ENCODE measurements at places on chromosomes 16 and 17. TPM values are rescaled to one million over a fixed set of nuclear protein-coding genes. Genes with fewer than 3 reads are reported as not detected.
A peak's percentile ranks its signal among the peaks of the same experiment; 100 is the strongest.

Gene EPX
- total RNA-seq, result not detected

DNA sequence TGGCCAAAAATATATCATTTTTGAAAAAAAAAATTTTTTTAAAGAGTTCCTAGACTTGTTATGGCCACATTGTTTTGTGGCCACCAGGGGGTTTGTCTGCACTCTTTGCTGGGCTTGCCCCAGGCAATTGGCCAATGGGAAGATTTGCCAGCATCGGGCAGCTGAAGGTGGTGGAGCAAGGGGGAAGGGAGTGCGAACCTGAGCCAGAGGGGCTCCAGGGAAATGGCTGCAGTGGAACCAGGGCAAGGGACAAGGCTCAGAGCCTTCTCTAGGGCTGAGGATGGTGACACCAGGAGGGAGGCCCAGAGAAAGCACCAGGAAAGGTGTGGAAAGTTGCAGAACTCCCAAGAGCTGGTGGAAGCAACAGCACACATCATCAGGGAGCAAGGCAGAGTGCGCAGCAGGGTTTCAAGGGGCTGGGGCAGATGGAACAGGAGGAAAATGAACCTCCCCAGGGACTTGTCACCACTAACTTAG lies 15.5 kb upstream of the CMIP start:
- no peak overlapping the region for H3K4me3 ChIP-seq
- H3K36me3 ChIP-seq, result no peaks in the 10 kb centered on the region
- H3K27me3 ChIP-seq, result no peaks in the 10 kb centered on the region

Gene CCDC200
- not detected for total RNA-seq

DNA sequence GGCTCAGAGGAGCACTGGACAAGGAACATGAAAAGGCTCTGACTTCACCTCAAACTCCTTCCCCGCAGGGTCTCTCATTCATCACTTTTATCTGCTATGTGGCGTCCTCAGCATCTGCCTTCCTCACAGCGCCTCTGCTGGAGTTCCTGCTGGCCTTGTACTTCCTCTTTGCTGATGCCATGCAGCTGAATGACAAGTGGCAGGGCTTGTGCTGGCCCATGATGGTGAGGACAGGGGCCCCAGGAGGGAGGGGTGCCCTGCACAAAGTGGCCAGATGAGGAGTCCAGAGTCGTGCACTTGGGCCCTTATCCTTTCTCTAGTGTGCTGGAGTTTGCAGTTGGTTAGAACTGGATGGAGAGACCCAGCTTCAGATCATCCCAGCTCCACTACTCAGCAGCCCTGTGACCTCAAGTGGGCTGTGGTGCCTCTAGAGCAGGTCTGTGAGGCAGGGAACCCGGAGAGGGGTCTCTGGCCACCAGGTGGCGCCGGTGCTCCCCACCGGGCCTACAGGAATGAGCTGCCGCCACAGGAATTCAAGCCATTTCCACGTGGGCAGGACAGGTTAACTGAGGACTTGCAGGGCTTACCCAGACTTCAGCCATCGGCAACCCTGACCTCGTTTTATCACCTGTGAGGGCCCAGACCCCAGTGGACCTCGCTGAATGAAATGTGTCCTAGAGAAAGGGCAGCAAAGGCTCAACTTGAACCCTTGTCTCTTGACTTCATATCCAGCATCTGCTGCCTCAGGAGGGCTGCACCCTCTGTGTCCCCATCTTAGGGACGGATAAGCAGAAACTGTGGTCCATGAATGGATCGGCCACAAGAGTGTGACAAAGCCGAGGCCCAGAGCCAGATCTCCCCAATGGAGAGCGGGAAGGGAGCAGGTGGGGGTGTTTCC lies 4.0 kb downstream of the CMTM3 start:
- peaks cover 28% of the 10 kb centered on the region for H3K36me3 ChIP-seq
- no peaks in the 10 kb centered on the region for H3K27me3 ChIP-seq
- no peak overlapping the region for H3K4me3 ChIP-seq
- DNase-seq, result peak; percentile 75
- no peak overlapping the region for H3K27ac ChIP-seq

DNA sequence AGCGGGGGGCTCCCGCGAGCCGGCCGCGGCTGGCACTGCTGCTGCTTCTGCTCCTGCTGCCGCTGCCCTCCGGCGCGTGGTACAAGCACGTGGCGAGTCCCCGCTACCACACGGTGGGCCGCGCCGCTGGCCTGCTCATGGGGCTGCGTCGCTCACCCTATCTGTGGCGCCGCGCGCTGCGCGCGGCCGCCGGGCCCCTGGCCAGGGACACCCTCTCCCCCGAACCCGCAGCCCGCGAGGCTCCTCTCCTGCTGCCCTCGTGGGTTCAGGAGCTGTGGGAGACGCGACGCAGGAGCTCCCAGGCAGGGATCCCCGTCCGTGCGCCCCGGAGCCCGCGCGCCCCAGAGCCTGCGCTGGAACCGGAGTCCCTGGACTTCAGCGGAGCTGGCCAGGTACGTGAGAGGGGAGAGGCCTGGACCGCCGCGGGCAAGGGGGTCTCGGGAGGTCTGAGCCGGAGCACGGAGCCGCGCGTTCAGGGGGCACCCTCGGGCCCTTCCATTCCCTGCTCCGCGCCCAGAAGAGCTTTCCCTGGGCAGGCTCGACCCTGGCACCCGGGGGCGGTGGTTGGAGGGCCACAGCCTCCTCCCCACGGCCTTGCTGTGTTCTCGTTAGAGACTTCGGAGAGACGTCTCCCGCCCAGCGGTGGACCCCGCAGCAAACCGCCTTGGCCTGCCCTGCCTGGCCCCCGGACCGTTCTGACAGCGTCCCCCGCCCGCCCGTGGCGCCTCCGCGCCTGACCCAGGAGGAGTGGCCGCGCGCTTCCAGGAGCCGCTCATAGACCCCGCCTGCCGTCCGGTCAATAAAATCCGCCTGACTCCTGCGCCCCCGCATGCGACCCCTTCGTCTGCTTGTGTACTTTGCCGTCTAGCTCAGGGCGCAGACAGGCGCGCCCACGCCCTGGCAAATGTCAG lies 591 bp downstream of the NPW start:
- H3K27ac ChIP-seq, result no peak overlapping the region
- no peak overlapping the region for H3K4me3 ChIP-seq
- no peaks in the 10 kb centered on the region for H3K36me3 ChIP-seq
- peaks cover 15% of the 10 kb centered on the region for H3K27me3 ChIP-seq
- peaks cover 23% of the 10 kb centered on the region for H3K4me1 ChIP-seq
- no peak for DNase-seq

DNA sequence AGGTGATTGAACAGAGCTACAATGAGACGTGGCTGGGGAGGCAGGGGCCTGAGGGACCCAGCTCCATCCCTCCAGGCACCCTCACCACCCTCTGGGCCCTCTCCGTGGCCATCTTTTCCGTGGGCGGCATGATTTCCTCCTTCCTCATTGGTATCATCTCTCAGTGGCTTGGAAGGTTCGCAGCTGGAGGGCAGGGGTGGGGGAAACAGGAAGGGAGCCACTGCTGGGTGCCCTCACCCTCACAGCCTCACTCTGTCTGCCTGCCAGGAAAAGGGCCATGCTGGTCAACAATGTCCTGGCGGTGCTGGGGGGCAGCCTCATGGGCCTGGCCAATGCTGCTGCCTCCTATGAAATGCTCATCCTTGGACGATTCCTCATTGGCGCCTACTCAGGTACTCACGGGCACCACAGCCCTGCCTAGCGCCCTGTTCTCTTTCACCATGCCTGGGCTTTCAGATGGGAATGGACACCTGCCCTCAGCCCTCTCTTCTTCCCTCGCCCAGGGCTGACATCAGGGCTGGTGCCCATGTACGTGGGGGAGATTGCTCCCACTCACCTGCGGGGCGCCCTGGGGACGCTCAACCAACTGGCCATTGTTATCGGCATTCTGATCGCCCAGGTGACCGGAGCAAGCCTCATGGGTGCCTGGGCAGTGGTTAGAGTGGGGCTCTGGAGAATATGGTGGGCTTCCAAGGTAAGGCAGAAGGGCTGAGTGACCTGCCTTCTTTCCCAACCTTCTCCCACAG lies 2.1 kb downstream of the SLC2A4 start:
- no peak overlapping the region for H3K4me3 ChIP-seq
- DNase-seq, result no peak
- H3K4me1 ChIP-seq, result peaks cover 20% of the 10 kb centered on the region

- no peak overlapping the region for H3K27ac ChIP-seq
- DNase-seq, result no peak
- no peaks in the 10 kb centered on the region for H3K36me3 ChIP-seq
These were observed 16.9 kb upstream of the CCL22 start for GRCh38 chr16:57341441-57342303.

- no peak for DNase-seq
- no peak overlapping the region for H3K4me3 ChIP-seq
- H3K27me3 ChIP-seq, result no peaks in the 10 kb centered on the region
- no peaks in the 10 kb centered on the region for H3K36me3 ChIP-seq
- no peak overlapping the region for H3K27ac ChIP-seq
These were observed 292.1 kb downstream of the SNX29 start for GRCh38 chr16:12268606-12269005.

- H3K4me1 ChIP-seq, result peaks cover 64% of the 10 kb centered on the region
- no peaks in the 10 kb centered on the region for H3K27me3 ChIP-seq
- no peaks in the 10 kb centered on the region for H3K36me3 ChIP-seq
- no peak overlapping the region for H3K4me3 ChIP-seq
These were observed 190.9 kb downstream of the LGALS9B start for GRCh38 chr17:20276421-20276820.

Gene CPHXL2
- total RNA-seq, result not detected

Gene KRTAP9-8
- not detected for total RNA-seq

- H3K4me3 ChIP-seq, result no peak overlapping the region
- no peak overlapping the region for H3K27ac ChIP-seq
- H3K27me3 ChIP-seq, result no peaks in the 10 kb centered on the region
- H3K4me1 ChIP-seq, result no peaks in the 10 kb centered on the region
- no peaks in the 10 kb centered on the region for H3K36me3 ChIP-seq
These were observed 2.1 kb upstream of the SEPTIN12 start for GRCh38 chr16:4790261-4790660.

DNA sequence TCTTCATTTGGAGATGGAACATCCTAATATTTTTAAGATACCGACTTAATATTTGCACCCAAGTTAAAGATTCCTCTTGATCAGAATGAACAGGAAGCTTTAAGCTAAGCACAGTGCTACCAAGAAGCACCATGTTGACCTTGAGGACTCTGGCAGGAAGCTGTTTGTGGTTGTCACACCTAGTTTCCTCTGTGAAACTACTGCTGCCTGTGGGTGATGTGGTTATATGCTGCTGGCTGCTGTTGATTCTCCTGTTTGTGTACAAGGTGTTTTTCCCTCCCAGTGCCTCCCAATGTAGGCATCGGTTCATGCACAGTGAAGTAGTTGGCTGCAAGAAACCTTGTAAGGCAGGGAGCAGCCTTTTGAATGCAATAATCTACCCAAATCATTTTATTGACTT lies 23.4 kb downstream of the RBL2 start:
- H3K27me3 ChIP-seq, result no peaks in the 10 kb centered on the region
- H3K36me3 ChIP-seq, result peaks cover 27% of the 10 kb centered on the region
- H3K4me3 ChIP-seq, result peak overlapping the region; percentile 60
- peaks cover 93% of the 10 kb centered on the region for H3K4me1 ChIP-seq

DNA sequence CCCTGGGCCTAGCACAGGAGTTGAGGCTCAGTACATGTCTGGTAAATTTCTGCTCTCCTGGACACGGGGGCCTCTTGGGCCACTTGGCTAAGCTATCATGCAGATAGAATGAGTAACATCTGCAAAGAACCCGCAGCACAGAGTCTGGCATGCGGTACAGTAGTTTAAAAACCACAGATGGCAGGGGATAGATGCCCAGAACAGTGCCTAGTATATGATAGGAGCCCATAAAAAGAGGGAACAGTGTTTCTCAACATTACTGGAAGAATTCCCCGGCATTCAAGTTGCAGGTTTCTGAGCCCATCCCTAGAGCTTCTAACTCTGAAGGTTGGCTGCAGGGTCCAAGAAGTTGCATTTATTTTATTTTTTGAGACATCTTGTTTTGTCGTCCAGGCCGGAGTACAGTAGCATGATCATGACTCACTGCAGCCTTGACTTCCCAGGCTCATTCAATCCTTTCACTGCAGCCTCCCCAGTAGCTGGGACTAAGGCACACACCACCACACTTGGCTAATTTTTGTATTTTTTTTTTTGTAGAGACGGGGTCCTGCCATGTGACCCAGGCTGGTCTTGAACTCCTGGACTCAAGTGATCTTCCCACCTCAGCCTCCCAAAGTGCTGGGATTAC lies 5.8 kb downstream of the CDIPT start:
- no peak overlapping the region for H3K4me3 ChIP-seq
- H3K27me3 ChIP-seq, result no peaks in the 10 kb centered on the region
- H3K4me1 ChIP-seq, result peaks cover 15% of the 10 kb centered on the region
- no peak for DNase-seq
- H3K36me3 ChIP-seq, result peaks cover 7% of the 10 kb centered on the region

Gene CD19
- total RNA-seq, result not detected

Gene KRTAP4-1
- not detected for total RNA-seq

- no peak overlapping the region for H3K27ac ChIP-seq
- H3K4me1 ChIP-seq, result no peaks in the 10 kb centered on the region
- no peak overlapping the region for H3K4me3 ChIP-seq
These were observed 70.2 kb upstream of the GNAO1 start for GRCh38 chr16:56121156-56121500.

DNA sequence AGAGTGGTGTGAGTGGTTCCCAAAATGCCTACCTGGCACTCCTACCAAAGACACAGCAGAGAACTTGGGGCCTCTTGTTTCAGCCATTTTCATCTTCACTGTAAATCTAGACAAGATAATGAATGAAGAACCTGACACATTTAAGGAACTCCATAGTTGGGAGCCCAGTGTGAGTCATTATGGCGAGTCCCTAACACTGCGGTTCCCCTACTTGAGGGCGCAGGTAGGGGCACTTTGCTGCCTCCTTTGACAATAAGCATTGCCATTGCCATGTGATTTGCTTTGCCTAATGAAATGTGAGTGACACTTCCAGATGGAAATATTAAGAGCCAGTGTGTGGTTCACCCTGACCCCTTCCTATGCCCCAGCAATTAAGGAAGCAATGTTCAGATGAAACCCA lies 517.6 kb downstream of the MAF start:
- H3K27ac ChIP-seq, result no peak overlapping the region
- no peaks in the 10 kb centered on the region for H3K27me3 ChIP-seq
- DNase-seq, result no peak

GRCh38 chr17:79745641-79746105 lies 14.9 kb downstream of the ENPP7 start:
- H3K36me3 ChIP-seq, result no peaks in the 10 kb centered on the region
- H3K4me1 ChIP-seq, result peaks cover 23% of the 10 kb centered on the region
- H3K27ac ChIP-seq, result no peak overlapping the region
- DNase-seq, result no peak
- H3K4me3 ChIP-seq, result no peak overlapping the region

Gene MYH2
- total RNA-seq, result not detected
